ENCODE measurements at places on chromosomes 1 and 21.

GRCh38 chr1:241817331-241817792 lies 30.6 kb upstream of the EXO1 start:
- DNase-seq: no peak

GRCh38 chr1:180981596-180982387 lies 40.9 kb downstream of the STX6 start:
- no peak for DNase-seq

GRCh38 chr1:228083871-228084278 lies 1.4 kb downstream of the ARF1 start:
- DNase-seq: no peak

DNA sequence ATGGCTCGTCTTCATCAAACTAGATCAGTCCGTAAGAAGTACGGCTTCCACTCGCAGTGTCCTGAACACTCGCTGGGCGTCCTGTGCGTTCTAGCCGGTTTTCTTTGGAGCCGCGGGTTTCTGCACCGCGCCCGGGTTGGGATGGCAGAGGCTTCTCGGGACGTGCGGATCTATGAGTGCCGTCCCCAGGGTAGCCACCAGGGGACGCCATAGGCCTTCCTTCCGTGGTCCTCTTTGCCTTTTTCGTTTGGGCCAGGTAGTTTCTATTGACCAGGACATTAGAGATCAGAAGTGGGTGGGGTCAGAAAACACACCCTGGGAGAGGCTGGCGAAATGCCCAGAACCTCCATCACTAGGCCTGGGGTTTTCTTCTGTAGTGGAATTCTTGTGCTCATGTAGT lies 273.8 kb downstream of the FAM72C start:
- no peak for DNase-seq

DNA sequence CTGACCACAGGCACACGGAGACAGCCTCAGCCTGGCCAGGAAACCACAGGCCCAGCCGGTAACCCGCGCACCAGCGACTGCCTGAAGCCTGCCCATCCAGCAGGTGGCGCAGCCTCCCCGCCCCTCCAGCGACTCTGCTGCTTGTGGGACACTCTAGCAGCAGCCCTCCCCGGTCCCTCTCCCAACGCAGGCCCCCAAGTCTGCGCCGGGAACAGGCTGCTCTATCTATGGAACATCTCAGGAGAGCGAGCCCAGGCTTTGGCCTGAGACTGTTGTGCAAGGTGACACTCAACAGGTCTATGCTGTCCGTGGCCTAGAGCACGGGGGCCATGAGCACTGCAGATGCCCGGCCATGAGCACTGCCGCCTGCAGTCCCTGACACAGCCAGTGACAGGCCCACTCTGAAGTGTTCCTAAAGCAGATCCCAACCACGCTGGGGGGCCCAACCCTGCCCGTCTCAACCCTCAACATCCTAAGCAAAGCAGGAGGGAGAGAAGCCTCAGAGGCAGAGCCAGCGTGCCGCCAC lies 28.4 kb downstream of the WDR4 start:
- peak; percentile 26 for DNase-seq

DNA sequence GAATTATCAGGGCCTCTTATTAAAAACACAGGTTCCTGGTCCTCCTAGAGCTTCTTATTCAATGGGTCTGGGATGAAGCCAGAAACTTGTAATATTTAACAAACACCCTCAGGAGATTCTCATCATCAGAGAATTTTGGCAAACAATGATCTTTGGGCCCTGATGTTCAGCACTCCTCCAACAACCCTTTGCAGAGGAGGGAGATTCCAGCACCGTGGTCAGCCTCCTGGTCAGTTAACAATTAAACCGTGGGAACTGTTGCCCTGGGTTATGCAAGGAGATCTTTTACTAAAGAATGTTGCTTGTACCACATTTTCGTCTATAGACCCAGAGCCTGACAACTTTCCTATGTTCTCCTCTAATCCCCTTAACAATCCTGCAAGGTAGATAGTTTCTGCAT lies 294.4 kb downstream of the PLPP3 start:
- DNase-seq: no peak

DNA sequence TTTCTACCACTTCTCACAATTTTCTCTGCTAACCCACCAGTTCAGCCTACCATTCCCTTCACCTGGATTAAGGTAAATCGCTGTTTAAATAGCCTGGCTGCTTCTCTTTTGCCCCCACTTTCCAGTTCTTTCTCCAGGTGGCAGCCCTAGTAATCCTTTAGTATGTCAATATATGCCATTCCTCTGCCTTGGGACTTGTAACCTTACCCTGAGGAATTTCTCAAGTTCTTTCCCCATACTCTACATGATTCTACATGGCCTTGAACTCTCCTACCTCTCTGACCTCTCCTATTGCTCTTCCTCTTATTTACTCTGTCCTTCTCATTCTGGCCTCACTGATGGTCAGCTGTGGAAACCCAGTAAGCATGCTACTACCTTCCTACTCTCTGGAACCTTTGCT lies 546.0 kb downstream of the PLA2G4A start:
- DNase-seq: no peak

- no peak for DNase-seq
Measured at GRCh38 chr1:112083487-112083886, 94.0 kb upstream of the KCND3 start.

GRCh38 chr1:27339213-27339612 lies 2.6 kb upstream of the SYTL1 start:
- no peak for DNase-seq

- DNase-seq: no peak
Measured at GRCh38 chr1:119771016-119771415, 2.3 kb upstream of the HMGCS2 start.

DNA sequence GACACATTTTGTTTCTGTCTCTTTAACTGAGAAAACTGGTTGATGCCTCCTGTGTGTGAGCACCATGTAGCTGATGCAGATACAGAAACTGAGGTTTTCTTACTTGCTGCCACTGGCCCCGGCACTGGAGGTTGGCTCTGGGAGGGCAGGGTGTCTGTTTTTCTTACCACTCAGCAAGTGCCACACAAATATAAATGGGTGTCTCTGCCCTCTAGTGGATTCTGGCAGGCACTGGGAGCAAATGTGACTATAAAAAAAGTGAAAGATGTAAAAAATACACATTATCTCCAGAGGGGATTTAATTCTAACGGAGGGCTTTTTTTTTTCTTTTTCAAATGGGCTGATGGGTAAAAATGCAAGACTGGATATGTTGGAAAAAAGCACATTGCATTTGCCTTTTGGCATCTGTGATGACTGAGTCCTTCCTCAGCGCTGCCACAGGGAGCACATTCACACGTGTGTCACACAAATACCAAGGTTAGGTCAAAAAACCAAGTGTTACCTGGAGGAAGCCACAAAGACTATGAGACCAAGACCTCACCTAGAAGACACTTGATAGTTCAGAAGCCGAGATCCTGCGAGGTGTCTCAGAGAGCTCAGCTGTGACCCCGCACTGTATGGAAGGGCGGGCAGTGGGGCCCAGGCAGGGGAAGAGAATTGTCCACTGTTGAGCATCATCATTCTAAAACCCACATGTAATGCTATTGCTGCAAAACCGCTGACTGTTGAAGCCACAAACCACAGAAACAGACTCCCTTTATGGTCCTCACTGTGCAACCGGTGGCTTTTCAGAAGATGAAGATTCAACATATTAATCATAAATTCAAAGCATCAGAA lies 18.9 kb downstream of the PGBD2 start:
- DNase-seq: no peak

DNA sequence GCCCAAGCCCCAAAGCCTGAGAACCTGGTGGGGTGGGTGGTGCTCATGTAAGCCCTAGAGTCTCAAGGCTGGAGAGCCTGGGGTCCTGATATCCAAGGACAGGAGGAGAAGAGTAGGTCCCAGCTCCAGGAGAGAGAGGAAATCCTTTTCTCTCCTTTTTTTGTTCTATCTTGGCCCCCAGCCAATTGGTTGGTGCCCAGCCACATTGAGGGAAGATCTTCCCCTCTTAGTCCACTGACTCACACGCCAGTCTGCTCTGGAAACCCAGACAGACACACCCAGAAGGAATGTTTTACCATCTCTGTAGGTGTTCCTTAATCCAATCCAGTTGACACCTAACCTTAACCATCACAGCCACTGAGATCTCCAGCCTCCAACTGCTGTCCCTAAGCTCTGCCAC lies 16.2 kb upstream of the LIN9 start:
- DNase-seq: no peak

GRCh38 chr1:2042830-2043773 lies 7.1 kb upstream of the PRKCZ start:
- no peak for DNase-seq

DNA sequence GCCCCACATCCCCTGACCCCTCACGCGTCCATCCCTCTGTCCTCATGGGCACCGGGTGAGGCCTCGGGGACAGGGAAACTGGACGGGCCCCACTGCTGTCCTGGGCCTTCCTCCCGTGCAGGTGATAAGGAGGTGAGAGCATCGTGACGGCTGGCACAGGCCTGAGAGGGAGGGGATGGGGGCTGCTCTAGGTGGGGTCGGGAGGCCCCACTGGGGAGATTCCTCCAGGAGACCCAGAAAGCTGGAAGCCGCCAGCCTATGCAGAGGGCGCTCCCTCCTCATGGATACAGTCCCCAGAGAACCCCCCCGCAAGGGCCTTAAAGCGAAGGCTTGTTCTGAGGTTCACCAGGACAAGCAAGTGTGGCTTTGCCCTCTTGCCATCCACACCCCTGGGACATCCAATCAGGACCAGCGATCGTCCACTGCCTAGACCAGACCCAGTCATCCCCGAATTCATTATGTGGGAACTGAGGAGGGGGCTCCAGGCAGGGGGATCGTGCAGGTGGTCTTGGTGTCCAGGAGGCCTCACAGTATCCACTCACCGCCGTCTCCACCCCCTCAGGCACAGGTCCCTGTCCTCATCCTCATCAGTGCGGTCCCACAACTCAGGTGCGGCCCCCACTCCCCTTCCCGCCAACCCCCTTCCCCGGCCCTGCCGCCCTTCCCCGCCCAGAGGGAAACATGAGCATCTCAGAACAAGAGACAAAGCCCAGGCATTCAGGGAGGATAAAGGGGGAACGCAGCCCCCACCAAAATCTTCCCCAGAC lies 45.3 kb upstream of the COL18A1 start:
- no peak for DNase-seq

DNA sequence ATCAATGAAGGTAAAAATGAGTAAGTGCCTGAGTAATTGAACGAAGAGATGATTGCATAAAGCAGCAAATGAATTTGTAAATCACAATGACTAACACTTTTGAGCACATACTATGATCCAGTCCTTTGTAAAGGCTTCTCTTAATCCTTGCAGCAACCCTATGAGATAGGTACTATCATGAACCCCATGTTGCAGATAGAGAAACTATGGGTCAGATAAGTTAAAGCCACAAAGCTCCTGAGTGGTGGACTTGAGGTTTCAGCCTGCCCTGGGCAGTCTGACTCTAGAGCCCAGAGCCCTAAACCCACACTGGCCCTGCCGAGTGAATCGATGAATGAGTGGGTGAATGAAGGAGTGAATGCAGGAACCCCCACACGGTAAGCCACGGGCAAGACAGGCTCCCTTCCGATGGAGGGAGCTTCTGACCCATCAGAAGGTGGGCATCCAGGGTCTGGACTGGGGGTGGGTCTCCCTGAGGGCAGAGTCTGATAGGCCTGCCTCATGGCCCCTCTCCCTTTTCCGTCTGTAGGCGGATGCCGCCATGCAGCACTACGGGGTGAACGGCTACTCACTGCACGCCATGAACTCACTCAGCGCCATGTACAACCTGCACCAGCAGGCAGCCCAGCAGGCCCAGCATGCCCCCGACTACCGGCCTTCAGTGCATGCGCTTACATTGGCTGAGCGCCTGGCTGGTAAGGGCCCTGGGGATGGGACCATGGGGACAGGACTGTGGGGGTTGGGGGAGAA lies 17.0 kb downstream of the DMBX1 start:
- DNase-seq: no peak

- no peak for DNase-seq
Measured at GRCh38 chr1:15075817-15076216, 77.7 kb upstream of the TMEM51 start.

DNA sequence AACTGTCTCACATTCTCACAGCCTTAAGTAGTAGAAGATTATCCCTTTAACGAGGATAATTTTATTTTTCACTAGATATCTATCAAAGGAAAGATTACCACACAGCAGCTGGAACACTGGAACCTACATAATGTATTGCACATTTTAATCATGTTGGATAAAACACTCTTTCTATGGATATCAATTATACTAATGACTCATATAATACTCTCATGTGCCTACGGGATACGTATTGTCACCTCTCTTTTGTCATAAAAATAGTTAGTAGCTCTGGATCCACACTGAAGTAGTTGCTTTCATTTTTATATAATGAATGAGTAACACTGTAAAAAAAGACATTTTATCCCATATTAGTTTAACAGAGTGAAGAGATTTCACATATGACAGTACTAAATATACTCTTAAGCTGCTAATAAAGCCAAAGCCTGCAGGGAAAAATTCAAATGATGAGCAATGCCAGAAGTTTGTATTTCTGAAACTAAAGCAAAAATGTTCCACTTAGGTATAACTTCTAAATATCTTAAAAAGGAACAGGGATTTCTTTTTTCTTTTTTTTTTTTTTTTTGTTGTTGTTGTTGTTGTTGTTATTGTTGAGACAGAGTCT lies 408.7 kb upstream of the PKN2 start:
- DNase-seq: no peak

DNA sequence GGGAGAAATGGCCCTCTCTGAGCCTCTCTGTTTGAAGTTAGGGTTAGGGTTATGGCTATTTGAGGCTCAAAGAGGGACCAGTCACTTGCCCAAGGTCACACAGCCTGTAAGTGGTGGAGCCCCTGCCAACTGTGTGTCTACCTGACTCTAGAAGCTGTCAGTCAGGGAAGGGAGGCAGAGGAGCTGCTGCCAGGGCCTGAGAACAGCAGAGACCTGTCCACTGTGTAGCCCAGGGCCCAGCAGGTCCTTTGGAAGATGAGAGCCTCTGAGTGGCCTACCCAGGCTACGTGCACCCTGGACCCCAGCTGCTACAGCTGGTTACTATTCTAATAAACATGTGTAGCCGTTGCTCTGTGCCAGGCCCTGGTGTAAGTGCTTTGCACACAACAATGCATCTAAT lies 15.1 kb upstream of the EDN2 start:
- no peak for DNase-seq

DNA sequence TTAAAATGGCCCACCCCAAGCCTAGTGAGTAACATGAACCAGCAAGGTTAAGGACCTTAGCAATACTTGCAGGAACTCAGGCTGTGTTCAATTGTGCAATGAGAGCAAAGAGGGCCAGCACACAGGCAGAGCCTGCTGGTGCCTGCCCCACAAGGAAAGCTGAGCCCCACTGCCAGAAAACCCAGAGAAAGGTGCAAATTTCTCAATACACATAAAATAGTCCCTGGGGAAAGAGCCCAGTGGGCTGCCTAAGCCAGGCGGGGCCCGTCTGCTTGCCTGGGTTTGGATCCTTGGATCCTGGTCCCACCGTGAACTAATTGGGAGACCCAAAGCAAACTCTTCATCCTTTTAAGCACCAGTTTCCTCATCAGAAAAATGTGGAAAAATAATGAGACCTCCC lies 128.5 kb upstream of the CACNA1E start:
- DNase-seq: no peak

GRCh38 chr1:1422465-1423244 lies 1.6 kb upstream of the ANKRD65 start:
- no peak for DNase-seq

DNA sequence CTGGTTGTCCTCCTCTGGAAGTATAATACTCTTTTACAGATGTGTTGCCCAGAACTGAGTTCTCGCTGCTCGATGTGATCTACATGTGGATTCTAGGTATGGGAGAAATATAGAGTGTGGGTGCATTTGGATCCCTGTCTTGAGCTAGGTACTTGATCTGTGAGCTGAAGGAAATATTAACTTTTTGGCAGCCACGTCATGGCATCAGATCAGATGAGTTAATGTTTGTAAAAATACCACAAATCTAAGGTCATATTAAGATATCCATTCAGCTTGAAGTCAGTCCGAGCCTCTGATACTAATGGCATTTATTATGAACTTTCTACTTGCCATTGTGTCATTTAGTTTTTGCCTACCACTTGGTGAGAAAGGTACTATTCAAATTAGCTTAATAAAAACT lies 24.6 kb downstream of the MAPKAPK2 start:
- no peak for DNase-seq

All from activated B cell treated with CpG ODN at 0.5 μM for 24 hours (primary cell).